ENCODE measurements at places on chromosomes 13 and 19.
A peak's percentile ranks its signal among the peaks of the same experiment; 100 is the strongest.

- no peak for DNase-seq
Observed at GRCh38 chr13:33168321-33168960, 117.1 kb downstream of the STARD13 start.

DNA sequence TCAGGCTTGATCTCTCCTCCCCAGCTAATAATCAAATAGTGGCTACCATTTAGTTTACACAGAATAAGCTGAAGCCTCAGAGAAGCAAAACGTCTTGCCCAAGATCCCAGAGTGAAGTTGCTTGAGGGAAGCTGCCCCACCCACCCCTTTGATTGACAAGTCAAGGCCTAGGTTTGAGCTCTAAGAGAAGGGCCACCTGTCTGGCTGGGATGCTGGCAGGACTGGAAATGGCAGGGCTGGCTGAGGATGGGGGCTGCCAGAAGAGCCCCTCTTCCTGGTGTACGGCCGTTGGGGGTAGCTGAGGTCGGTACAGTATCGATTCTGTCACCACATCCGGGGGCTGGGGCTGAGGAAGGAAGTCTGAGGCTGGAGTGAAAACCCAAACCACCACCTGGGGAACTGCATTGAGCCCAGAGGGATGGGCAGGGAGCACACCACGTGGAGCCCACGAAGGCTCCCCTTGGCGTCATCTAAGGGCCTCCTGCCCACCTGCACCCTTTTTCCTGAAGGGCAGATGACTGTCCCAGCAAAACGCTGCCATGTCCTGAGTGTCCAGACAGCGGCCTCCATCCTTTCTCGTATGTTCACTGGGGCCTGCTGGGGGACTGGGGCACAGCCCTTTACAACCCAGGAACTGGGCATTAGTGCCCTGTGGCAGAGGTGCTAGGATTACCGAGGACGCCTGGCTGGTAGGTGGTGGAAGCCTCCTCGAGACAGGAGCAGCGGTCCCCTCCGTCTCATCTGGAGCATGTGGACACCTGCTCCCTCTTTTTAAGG lies 1.4 kb upstream of the PRKD2 start:
- DNase-seq = no peak

DNA sequence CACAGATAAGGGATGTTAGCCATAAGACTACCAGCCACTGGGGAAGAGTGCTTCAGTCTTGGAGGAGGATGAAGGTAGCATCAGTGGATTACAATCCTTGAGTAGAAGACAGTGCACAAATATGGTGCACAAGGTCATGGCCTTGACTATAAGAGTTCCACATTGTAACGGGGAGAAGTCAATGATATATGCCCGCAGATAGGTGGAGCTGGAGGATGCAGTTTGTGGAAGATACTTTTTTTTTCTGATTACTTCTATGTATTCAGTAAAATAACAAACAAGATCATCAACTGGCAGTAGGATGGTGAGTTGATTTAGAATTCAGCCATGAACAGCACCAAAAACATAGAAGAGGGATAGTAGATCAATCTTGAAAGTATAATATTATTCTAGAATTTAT lies 926.8 kb upstream of the MIR17HG start:
- DNase-seq = no peak

GRCh38 chr19:33677745-33678426 lies 56.1 kb downstream of the CHST8 start:
- DNase-seq = no peak

DNA sequence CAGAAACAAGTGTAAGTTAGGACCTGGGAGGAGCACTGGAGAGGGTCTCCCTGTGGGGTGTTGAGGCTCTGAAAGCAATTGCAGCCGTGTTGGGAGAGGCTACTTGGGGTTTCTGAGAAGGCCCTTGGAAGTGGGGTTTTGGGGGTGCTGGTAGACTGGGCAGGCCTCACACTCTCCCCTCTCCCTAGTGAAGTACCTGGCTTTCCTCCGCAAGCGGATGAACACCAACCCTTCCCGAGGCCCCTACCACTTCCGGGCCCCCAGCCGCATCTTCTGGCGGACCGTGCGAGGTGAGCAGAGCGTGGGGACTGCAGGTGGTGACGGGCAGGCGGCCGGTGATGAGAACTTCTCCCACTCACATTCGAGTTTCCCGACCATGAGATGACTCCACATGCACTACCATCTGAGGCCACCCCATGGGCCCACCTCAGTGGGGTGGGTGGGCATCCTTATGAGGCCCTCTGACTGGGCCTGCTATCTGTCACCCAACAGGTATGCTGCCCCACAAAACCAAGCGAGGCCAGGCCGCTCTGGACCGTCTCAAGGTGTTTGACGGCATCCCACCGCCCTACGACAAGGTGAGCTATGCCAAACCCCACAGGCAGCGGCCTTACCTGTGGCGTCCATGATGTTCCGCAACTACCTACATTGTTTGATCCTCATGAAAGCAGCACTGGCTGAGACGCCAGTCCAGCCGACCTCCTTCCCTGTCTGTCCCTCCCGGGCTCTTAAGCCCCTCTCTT lies 3.0 kb downstream of the RPL13A start:
- no peak for DNase-seq

DNA sequence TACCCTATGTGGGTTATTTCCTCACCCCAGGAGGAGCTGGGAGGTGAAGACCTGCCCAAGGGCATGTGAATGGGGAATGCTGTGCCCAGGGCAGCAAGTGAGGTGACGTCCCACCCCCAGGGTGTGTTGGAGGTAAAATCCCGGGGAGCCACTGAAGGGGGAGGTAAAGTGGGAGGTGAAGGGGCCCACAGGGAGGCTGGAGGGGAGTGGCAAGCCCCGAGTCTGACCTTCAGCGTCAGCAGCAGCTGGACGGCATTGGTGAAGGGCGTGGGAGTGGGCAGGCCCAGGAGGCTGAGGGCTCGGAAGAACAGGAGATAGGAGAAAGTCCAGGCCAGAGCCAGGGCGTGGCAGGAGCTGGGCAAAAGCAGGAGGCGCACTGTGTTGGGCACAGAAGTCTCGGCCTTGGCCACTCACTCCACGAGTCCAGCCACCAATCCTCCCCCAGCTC lies 2.4 kb downstream of the MBOAT7 start:
- no peak for DNase-seq

DNA sequence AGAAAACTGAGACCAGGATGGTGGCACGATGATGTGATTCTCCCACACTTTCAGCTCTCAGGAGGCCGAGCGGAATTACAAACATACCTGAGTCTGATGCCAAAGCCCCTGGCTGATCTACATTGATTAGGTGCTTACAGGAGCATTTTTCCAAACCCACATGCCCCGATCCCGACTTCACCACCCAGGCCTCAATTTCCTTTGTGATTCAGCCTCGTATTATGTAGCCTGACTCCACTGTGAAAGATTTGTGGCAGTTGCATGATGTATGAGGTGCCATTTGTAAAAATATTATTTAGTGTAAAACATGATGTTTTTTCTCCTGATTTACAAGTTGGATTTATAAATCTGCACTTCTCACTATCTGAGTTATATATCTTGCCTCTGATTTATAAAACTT lies 118.0 kb downstream of the TSHZ3 start:
- DNase-seq = peak; percentile 33

- no peak for DNase-seq
Observed at GRCh38 chr13:80118506-80118905, 222.4 kb downstream of the SPRY2 start.

DNA sequence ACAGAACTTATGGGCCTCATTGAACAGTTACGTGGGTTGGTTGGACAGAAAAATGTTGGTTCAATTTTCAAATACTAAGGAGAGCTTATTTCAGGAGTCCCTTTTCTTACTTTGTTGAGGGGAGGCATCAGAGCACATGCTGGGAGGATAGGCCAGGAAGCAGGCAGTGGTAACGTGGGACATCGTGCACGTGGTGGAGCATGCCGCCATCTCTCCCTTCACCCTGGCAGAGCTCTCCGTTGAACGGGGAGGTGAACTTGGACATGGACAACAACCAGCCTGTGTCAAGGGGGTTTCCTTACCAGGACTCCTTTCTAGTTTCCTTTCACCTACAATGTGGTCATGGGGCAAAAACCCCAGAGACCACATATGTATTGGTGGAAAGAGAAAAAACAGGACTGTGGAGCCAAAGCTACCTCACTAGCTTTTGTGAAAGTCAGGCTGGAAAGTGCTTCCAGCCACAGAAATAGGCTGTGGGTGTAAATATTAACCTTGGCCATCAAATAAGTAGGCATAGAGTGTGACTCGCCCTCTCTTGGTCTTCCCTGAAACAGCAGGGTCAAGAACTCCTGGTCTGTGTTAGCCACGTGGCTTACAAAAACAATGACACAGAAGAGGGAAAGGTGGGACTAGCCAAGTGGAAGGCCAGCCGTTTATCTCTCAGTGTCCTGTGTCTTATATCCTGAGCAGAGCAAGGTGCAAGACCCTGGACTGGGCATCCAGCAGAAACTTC lies 14.4 kb downstream of the MICOS13 start:
- DNase-seq = peak; percentile 52

DNA sequence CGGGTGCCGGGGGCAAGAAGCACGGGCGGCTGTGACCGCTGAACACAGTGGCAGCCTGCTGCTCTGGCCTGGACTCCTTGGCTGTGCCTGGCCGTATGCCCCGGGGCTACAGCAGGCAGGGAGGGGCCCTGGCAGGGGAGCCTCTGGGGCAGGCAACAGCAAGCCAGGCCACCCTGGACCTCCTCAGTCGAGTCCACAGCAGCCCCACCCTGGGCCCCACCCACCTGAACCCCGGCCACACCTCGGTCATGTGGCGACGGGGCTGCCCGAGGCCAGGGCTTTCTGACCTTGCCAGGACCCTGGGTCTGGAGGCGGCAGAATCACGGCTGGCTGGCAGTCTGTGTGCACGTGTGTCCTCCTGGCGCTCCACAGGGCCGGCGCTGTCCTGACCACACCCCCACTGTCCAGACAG lies 8.7 kb downstream of the CILP2 start:
- DNase-seq = no peak

DNA sequence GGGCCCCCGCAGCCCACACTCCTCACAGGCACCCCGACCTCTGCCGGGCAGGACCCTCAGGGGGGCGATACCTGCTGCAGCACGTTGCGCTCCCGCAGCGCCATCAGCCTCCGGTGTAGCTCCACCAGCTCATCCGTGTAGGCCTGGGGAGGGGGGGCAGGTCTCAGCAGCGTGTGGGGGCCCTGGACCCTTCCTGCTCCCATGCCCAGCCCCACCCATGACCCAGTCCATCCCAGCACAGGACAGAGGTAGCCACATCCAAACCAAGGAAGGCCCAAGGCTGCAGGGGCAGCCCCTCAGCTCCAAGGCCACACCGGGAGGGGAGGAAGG lies 66.5 kb downstream of the MLLT1 start:
- no peak for DNase-seq

- DNase-seq = peak; percentile 77
Observed at GRCh38 chr19:34171539-34171876, 796 bp upstream of the LSM14A start.

DNA sequence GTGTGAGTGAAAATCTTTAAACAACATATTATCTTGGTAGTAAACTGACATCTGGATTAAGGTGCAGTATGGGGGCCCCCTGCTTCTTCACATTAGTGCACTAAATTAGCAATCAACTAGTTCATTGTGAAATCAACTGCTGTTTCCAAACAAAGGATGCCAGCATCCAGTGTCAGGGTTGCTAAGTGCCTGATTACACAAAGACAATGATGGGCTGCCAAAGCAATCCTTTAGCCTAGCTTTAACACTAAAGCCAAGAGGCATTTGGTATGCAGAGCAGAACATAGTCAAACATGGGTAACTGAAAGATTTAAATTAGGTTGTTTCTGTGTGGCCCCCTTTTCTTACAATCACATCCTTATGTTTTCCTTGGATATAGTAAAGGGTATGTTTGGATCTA lies 543.1 kb upstream of the SLITRK5 start:
- DNase-seq = peak; percentile 76
